ENCODE measurements at places on chromosomes 4 and X. TPM values are rescaled to one million over a fixed set of nuclear protein-coding genes. Genes with fewer than 3 reads are reported as not detected.

GRCh38 chr4:88177983-88178625, 19.7 kb upstream of the ABCG2 start:
- DNase-seq: no peak

- no peak for DNase-seq
Observed at GRCh38 chr4:87414816-87415215, 7.6 kb upstream of the NUDT9 start.

GRCh38 chr4:161291222-161291621, 872.6 kb downstream of the FSTL5 start:
- DNase-seq: no peak

DNA sequence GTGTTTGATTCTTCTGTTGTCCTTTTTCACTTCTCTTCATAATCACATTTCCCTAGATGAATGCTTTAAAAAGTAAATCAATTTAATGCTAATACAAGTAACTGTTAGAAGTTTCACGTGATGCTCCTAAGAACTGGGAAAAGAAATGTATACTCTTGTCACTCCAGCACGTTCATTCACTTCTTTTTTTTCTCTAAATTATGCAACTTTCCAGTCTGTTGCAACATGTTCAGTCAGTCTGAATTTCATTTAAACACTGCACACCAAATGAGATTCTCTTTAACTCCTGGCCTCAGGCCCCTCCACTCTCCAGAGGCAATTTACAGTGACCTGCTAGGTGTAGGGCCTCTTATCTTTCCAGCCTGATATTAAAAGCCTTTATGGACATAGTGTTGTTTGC, 321.9 kb downstream of the HS3ST1 start:
- DNase-seq: no peak

SLC6A14 gene
- polyA plus RNA-seq: not detected

PABPC4L gene
- not detected for polyA plus RNA-seq

Data from naive thymus-derived CD8-positive, alpha-beta T cell (primary cell).